NCI-H774 (cell line): ENCODE measurements at places on chromosomes 2 and 18.

DNA sequence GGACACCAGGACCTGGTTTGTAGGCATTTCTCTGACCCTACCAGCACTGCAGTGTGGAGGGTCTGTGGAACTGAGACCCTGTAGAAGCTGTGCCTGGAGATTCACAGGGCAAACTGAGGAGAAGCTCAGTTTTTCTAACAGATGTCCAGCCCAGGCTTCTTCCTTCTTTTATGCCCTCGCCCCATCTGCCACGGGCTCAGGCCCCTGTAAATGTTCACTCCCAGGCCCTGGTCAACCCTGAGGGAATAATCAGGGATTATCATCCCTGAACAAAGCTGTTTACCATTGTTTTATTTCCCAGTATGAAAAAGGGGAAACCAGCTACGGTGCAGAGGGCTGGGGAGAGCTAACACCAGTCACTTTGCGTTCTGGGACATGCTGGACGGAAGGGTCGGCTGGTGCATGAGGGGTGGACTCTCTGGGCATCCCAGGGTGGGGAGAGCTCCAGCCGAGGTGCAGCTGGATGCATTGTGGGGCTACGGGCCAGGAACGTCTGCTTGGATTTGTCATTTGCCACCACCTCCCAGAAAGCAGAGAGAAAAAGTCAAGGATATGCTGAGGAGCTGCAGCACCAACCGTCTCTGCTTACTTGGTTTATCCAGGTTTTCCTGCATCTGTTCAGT lies 183.8 kb downstream of the TFCP2L1 start:
- DNase-seq: no peak

- DNase-seq: no peak
Observed at GRCh38 chr18:289026-289425, 21.2 kb upstream of the THOC1 start.

GRCh38 chr2:224910574-224910925 lies 131.7 kb downstream of the DOCK10 start:
- no peak for DNase-seq

- no peak for DNase-seq
Observed at GRCh38 chr18:75134611-75134975, 74.3 kb downstream of the PTGR3 start.

- DNase-seq: peak; percentile 69
Observed at GRCh38 chr2:157932480-157933159, 56.5 kb upstream of the ACVR1 start.
